ENCODE measurements at places on chromosomes 11 and 22.

- DNase-seq = no peak
Observed at GRCh38 chr22:27445881-27446280, 355.7 kb downstream of the MN1 start.

DNA sequence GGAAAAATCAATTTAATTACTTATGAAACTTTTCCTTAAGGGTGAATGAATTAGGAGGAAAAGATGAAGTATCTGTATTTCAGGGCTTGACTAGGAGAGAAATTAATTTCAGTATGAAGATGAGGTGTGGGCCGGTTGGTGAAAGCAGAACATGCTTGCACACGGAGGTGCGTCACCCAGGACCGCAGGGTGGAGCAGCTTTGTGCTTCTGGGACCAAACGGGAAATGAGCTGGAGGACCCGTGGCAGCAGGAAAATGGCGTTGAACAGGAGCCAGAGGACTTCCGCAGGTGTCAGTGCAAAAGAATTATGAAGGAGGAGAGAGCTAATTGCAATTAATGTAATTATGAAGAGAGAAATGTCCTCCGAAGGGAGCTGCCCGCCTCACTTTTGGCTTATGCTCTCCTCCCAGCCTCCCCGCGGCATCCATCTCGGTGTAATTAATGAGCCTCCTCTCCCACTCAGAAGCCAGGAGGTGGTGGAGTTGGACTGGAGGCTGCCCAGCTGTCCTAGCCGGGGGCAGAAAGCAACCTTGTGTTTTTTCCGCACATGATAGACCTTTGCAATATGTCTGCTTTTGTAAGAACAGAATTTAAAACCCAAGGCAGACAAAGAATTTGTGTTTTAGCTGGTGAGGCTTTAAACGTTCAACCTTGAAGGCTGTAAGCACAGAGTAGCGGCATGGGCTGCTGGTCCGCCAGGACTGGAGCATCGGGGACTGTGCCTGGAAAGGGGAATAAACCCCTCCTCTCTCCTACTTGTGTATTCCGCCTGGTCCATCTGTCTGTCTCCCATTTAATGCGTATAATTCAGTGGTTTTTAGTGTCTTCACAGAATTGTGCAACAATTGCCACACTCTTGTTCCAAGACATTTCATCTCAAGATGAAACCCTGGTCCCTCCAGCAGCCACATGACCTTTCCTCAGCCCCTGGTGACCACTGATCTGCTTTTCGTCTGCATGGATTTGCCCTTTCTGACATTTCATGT, 180.6 kb downstream of the TBC1D22A start:
- no peak for DNase-seq

GRCh38 chr11:127997594-127997993, 589.8 kb downstream of the ETS1 start:
- no peak for DNase-seq

GRCh38 chr22:43750751-43751150, 61.4 kb downstream of the EFCAB6 start:
- DNase-seq = no peak

DNA sequence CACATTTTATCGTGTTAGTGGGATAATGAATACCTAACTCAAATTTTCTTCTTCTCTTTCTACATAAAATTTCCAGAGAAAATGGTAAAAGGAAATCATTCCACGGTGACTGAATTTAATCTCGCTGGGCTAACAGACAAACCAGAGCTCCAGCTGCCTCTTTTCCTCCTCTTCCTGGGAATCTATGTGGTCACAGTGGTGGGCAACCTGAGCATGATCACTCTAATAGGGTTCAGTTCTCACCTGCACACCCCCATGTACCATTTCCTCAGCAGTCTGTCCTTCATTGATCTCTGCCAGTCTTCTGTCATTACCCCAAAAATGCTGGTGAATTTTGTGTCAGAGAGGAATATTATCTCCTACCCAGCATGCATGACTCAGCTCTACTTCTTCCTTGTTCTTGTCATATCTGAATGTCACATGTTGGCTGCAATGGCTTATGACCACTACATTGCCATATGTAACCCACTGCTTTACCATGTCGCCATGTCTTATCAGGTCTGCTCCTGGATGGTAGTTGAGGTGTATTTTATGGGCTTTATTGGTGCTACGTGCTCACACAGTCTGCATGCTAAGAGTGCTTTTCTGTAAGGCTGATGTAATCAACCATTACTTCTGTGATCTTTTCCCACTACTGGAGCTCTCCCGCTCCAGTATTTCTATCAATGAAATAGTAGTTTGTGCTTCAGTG, 24.1 kb downstream of the OR10D3 start:
- DNase-seq = no peak

DNA sequence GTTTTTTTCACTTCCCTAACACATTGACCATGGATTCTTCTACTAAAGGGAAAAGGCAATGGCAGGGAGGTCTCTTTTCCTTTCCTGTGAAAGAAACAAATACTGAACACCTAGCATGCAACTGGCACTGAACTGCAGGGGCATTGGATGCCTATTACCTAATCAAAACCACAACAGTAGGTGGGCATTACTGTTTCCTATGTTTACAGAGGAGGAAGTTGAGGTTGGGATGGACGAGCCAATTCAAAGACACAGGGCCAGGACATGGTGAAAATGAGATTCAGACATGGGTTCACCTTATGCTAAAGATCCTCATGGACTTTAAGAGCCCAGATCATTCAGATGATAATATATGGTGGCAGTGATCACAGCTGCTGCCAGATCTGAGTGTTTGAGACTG, 407.0 kb downstream of the MIAT start:
- DNase-seq = no peak

- DNase-seq = no peak
Observed at GRCh38 chr11:134287561-134287960, 11.4 kb downstream of the GLB1L3 start.

GRCh38 chr22:46273432-46274148, 5.8 kb downstream of the TTC38 start:
- DNase-seq = no peak

DNA sequence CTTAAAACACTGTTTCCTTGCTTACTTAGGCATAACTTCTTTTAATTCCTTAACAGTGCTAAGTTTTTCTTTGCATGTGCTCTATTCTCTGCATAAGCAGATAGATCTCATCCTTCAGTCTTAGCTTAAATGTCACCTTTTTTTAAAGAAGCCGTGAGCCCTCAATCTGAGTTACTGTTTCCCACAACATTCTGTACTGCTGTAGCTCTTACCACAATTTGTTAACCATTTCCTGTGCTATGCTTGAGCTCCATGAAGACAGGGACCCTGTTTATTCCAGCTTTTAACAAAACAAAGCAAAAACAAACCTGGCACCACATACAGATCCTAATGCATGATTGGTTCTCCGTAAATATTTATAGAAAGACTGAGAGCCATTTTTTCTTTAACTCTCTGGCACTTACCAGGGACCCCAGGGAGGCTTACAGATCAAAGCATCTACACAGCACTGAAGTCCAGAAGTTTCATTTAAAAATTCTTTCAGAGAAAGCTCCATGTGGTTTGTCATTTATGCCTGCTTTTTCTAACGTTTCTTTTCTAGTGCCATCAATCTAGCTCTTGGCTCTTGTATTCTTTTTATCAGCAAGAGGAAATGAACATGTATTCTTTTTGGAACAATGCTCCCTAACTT, 74.9 kb downstream of the DYNC2H1 start:
- no peak for DNase-seq

DNA sequence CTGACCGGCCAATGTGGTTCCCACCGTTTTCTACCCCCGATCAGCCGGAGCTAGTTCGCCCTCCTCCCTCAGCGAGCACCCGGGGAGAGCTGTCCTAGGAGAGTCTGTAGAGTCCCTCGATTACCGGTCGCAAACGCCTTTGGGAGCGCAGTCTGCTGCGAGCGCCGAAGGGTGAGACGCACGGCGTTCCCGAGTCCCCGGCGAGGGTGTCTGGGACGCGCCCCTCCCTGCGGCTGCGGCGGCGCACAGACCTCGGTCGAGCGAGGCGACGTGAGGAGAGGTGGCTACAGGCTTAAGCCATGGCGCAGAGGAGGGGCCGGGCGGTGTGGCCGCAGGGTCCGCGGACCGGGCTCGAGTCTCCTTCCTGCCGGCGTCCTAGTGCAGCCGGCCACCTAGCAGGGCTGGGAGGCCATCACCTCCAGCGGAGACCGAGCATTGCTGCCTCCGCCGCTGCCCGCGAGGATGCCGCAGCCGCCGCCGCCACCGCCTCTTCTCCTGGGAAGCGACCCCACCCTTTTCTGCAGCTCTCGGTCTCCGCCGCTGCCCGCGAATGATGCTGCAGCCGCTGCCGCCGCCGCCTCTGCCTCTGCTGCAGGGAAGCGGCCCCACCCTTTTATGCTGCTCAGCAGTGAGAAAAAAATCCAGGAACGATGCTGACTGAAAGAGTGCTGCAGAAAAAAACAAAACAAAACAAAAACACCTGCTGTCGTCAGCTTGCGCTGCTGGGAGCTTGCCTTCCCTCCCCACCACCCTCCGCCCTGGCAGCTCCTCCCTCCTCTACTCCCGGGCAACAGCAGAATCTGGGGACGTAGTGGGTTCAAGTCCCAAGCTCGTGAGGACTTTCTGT, at the start of gene MAP6:
Gene MAP6, minus strand, starts transcription at position 588 of the 847 bp plus-strand sequence. CDS start 669 bp downstream, outside the sequence.
- DNase-seq = no peak
